RCC 7860 (cell line): ENCODE measurements at places on chromosomes 2 and 18.

GRCh38 chr2:110166266-110166665, 38.5 kb downstream of the NPHP1 start:
- DNase-seq, result no peak

DNA sequence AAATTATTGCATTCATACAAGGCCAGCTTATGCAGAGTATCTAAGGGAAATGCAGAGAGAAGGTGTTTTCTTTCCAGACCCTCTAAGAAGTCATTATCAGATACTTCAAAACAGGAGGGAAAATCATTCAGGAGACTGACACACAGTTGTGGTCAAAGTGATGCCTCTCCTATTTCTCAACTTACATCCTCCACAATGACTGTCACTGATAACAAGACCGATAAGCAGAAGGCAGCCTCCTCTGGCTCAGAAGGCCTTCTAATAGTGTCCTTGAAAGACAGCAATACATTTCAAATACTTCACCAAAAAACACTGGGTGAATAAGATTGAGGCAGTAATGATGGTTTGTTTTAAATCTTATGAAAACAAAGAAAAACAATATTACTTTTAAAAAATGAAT, 199.7 kb downstream of the PIEZO2 start:
- DNase-seq, result no peak

GRCh38 chr2:147588191-147588590, 256.6 kb upstream of the ACVR2A start:
- DNase-seq, result no peak

DNA sequence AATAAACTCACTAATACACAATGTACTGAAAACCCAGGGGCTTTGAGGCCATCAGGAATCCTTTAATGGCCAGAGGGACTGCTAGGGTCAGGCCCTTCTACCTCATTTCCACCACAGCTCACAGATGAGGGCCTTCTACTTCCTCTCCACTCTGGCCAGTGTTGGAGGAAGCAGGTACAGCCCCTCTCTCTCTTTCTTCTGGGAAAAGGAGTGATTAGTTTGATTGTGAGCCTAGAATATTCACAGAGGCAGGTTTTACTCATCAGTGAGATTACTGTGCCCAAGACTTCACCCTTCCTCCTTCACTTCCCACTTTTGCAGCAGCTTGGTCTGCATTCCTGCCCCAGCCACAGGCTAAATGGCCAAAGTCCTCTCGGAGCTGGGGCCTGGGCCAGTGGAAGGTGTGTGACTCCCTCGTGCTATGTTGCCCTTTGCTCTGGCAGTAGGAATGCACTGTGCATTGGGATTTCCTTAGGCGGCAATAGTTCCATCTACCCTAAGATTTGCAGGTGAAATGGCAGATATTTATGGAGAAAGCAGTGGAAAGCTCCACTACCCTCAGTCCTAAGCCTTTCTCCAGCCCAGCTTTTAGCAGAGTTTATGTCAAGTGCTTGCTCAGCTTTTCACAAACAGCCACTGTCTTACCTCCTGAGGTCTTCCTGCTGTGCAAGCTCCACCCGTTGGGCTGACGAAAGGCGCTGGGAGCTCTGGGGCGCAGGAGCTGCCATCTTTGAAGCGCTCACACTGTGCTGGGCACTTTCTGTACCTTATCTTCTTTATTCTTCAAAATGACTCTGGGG, 36.2 kb upstream of the YES1 start:
- DNase-seq, result no peak
